ENCODE measurements at places on chromosomes 7 and 10. TPM values are rescaled to one million over a fixed set of nuclear protein-coding genes. Genes with fewer than 3 reads are reported as not detected.

Gene FAM25G
- 1.1 TPM for total RNA-seq

Gene CLDN4
- 6.1 TPM for total RNA-seq

Gene TBXAS1
- total RNA-seq, result 14.5 TPM

Gene CRHR2
- total RNA-seq, result 0.05 TPM

Gene TMEM130
- total RNA-seq, result 0.29 TPM

Gene GNAI1
- total RNA-seq, result 32.4 TPM

Gene DYDC2
- not detected for total RNA-seq

Gene CDHR3
- total RNA-seq, result 5.0 TPM

Gene PNLIP
- 0.12 TPM for total RNA-seq

Gene ABLIM1
- 31.1 TPM for total RNA-seq

Gene SUN3
- total RNA-seq, result not detected

Gene SYNPO2L
- not detected for total RNA-seq

Gene PSD
- 0.20 TPM for total RNA-seq

Gene RGR
- not detected for total RNA-seq

Gene GTF2IRD1
- 25.4 TPM for total RNA-seq

Gene ITIH5
- 0.12 TPM for total RNA-seq

Gene CYP3A7
- 0.06 TPM for total RNA-seq

Gene OR2A42
- total RNA-seq, result not detected

Gene OR2A12
- total RNA-seq, result not detected

Gene BLNK
- 0.07 TPM for total RNA-seq

Gene NKX1-2
- total RNA-seq, result not detected

Gene OR2F2
- not detected for total RNA-seq

Gene CCDC136
- total RNA-seq, result 2.2 TPM

Gene NPFFR1
- total RNA-seq, result not detected

Gene ABCB8
- total RNA-seq, result 51.0 TPM

Gene SYT15B
- 2.1 TPM for total RNA-seq

Gene OR6B1
- total RNA-seq, result not detected

Gene FGFR2
- total RNA-seq, result 0.44 TPM

Gene SPDYE2B
- not detected for total RNA-seq

Gene LRRC4
- total RNA-seq, result not detected

Gene HYAL4
- total RNA-seq, result not detected

Gene PRSS1
- not detected for total RNA-seq

Gene TRPV5
- not detected for total RNA-seq

Gene PITRM1
- 77.2 TPM for total RNA-seq

Gene ENKUR
- 0.19 TPM for total RNA-seq

Gene MEOX2
- total RNA-seq, result not detected

Gene AKR1C1
- 547 TPM for total RNA-seq

Gene NME8
- total RNA-seq, result not detected

Gene CFAP69
- 2.0 TPM for total RNA-seq

Gene ZNF365
- 0.98 TPM for total RNA-seq

Gene CC2D2B
- total RNA-seq, result not detected

Gene COL1A2
- not detected for total RNA-seq

Gene ARMC3
- total RNA-seq, result 0.74 TPM

Gene PCGF5
- total RNA-seq, result 51.0 TPM

Gene GDF2
- total RNA-seq, result not detected

Gene INHBA
- 0.20 TPM for total RNA-seq

Gene TSPAN15
- total RNA-seq, result 108 TPM

Gene SORCS1
- total RNA-seq, result not detected

Gene TMEM229A
- not detected for total RNA-seq

Gene CLDN3
- total RNA-seq, result 3.5 TPM

Gene CALCR
- total RNA-seq, result not detected

Gene UTF1
- total RNA-seq, result not detected
